ENCODE measurements at places on chromosomes 3 and 15.

- DNase-seq, result no peak
Observed at GRCh38 chr15:43276563-43277200, 10.0 kb upstream of the TGM5 start.

GRCh38 chr3:84960581-84960980 lies 1.8 kb downstream of the CADM2 start:
- peak; percentile 47 for DNase-seq

- DNase-seq, result no peak
Observed at GRCh38 chr3:165636684-165637015, 200.6 kb downstream of the BCHE start.

DNA sequence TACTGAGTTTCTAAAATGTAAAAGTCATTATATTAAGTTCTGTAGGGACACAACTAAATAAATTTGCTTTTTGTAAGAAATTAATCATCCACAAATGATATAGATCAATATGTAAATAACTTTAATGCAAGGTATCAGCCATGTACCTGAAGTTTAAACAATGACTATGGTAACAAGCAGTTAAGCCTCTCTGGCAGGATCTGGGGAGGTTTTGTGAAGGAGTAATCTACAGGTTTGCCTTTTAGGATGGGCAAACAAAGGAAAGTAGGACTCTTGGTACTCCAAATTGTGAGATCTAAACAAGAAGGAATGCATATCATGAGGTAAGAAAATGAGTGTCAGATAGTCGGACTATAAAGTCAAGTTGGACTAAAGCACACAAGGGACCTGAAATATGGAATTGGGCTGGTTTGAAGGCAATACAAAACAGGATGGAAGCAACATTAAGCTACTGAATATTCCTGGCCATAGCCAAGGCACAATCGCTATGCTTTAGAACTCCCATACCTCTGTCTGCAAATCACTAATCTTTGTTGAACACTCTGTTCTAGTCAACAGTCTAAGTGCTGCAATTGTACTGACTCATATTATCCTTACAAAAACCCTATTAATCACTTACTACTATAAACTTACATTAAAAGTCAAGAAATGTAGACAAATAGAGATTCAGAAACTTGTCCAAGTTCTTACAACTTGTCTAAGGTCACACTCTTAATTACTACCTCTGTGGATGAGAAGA lies 412.8 kb downstream of the DIPK2A start:
- DNase-seq, result peak; percentile 4

DNA sequence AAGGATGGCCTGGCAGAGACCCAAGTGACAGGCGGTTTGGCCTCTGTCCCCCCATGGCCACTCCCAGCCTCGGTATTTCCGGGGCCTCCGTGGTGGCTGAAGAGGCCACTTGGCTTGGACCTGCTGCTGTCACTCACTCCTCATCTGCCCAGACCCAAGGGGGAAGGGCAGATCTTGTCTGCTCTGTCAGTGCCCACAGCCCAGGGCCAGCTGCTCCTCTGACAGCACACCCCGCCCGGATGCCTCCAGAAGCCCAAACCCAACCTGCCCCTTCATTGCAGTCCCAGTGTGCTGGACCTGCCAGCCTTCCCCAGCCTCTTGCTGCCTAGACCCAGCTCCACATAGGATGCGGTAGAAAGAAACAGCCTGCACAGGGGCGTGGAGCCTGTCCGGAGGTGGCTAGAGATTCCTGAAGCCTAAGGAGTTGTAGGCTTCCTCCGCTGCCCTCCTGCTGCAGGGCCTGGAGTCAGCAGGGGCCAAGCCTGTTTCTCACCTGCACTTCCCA lies 52.0 kb downstream of the MAGEF1 start:
- DNase-seq, result peak; percentile 31

DNA sequence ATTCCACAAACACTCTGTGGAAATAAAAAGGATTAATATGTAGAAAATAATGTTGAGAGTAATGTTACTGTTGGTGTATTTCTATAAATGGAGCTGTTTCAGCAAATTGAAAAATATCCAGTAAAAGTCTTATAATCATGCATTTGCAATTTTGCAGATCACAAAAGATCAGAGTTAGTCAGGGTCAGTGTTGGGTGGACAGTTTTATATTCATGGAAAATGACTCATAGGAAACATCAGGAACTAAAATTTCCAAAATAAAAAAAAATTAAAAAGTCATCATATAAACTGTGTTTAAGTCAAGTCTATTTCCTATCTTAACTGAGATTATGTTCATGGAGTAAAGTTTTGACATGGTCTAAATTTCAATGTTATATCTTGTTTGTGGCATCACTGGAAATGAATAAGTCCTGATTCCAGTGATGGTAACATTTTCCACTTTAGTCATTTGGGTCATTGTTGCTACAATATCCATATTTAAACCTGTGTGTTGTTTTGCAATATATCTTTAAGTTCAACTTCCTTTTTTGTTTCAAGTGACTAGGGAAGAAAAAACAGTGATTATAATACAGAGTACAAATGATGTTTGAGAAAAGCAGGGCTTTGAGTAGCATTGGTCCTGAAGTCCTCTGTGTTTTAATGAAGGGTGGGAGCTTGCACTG lies 37.8 kb downstream of the MITF start:
- no peak for DNase-seq

- peak; percentile 52 for DNase-seq
Observed at GRCh38 chr3:181230258-181230657, 240.7 kb upstream of the DNAJC19 start.

DNA sequence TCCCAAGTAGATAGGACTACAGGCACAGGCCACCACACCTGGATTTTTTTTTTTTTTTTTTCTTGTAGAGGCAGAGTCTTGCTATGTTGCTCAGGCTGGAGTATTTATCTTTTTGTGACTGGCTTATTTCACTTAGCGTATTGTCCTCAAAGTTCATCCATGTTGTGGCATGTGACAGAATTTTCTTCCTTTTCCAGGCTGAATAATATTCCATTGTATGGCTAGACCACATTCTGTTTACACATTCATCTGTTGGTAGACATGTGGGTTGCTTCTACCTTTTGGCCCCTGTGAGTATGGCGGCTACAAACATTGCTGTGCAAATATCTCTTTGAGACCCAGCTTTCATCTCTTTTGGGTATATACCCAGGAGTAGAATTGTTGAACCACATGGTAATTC lies 160.2 kb upstream of the SMAD3 start:
- DNase-seq, result no peak

DNA sequence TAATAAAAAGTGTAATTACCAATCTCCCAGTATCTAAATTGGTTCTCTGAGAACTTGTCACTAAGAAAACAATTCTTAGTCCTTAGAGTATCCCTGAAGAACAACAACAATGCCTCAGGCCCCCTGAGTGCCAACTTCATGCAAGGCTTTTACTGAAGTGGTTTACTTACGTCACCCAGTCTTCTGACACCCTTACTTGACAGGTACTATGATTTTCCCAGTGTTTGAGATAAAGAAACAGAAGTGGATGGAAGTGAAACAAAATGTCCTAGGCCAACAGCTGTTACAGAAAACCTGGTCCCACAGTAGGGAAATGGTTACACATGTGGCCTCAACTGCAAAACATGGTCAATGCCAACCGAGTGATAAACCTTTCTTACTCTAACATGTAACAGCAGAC lies 331.1 kb downstream of the FOXP1 start:
- DNase-seq, result no peak

GRCh38 chr3:58725326-58725853 lies 58.8 kb upstream of the FAM3D start:
- no peak for DNase-seq

DNA sequence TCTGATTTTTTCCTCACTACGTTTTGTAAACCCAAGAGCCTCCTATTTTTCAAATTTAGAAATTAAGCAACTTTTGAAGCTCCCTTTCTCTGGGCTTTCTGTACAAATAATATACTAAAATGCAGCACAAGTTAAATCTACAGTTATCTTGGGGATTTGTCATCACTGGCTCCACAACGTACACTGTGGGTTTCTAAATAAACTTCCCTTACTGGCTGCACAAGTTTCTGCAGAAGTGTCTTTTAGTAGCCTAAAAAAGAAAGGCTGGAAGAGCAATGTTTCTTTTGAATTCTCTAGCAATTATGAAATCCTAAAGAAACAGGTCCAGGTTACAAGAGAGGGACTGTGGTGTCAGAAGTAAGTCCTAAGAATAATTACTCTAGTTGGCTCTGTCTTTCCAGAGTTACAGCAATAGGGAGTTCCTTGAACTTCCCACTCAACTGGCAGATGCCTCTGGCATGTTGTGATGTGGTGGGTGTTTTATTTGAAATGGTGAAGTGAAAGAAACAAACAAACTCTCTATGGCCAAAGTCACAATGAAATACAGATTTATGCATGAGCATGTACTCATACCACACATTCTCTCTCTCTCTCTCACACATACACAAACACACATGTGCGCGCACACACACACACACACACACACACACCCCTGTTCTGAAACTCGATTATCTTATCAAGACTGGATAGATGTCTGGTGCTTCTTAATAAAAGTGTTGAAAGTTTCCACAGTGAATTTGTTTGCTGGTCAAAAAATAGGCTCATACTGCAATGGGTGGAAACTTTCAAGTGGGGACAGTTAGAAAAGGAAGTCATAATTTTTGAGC lies 198.2 kb downstream of the SSR3 start:
- DNase-seq, result no peak

- no peak for DNase-seq
Observed at GRCh38 chr3:64109438-64109837, 86.1 kb upstream of the PSMD6 start.

DNA sequence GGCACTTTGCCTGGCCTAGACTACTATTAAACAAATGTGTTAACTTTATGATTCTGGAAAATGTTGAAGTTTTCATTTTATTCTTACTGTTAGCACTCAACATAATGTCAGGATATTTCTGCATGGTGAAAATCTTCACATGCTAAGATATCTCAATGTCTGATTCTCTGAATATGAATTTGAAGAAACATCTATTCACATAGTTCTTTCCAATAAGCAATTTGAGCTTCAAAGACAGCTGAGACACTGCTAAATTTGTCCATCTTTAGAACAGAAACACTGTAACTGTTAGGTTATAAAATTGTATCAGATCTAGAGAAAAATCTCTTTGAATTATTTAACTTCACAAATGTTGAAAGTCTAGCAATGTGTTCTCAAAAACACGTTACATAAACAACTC lies 970.2 kb downstream of the PLOD2 start:
- no peak for DNase-seq

- DNase-seq, result no peak
Observed at GRCh38 chr3:190983875-190984274, 121.4 kb upstream of the GMNC start.

- DNase-seq, result no peak
Observed at GRCh38 chr3:17793542-17794195, 51.2 kb upstream of the TBC1D5 start.

- DNase-seq, result no peak
Observed at GRCh38 chr3:38574411-38575278, 74.8 kb downstream of the SCN5A start.

DNA sequence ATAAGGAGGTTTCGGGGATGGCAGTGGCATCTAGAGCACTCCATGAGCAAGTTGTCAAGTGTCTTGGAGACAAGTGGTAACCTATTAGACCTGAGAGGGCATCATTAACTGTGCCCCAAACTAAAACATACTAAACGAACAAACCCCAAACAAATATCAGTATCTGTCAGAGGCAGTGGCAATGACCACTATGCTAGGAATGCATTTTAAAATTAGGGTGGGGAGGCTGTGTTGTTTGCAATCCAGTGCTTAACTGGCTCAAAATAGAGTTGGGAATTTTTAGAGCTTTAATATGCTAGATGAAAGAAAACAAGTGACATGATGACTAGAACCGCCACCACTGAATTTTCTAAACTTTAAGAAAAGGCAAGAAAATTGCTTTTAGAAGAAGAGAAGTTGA lies 51.8 kb upstream of the TPRG1 start:
- no peak for DNase-seq

- DNase-seq, result no peak
Observed at GRCh38 chr3:34011171-34012101, 213.0 kb downstream of the PDCD6IP start.

GRCh38 chr3:122793568-122794416 lies at the start of gene HSPBAP1:
HSPBAP1 (minus strand) TSS chr3:122793831; CDS start chr3:122793680, 151 bp downstream.
- peak; percentile 98 for DNase-seq

DNA sequence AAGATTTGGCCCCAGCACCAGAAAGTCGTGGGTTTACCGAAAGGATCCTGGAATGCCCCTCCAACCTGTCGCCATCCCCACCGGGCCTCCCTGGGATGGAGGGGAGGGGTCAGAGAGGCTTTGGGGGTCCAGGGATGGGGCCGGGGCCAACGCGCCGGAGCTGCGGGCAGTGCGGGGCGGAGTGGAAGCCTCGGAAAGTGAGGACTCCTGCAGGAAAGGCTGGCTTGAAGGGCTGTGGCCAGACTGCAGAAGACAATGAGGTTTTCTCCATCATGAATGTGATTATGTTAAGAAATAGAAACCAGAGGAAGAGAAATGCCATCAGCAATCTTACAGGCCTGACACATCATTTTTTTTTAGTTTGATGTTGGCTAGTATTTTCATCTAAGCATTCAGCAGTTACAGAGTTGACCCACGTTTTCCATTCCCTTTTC lies 738 bp downstream of the YEATS2 start:
- peak; percentile 62 for DNase-seq

- DNase-seq, result no peak
Observed at GRCh38 chr3:194654443-194654842, 17.5 kb downstream of the LSG1 start.

DNA sequence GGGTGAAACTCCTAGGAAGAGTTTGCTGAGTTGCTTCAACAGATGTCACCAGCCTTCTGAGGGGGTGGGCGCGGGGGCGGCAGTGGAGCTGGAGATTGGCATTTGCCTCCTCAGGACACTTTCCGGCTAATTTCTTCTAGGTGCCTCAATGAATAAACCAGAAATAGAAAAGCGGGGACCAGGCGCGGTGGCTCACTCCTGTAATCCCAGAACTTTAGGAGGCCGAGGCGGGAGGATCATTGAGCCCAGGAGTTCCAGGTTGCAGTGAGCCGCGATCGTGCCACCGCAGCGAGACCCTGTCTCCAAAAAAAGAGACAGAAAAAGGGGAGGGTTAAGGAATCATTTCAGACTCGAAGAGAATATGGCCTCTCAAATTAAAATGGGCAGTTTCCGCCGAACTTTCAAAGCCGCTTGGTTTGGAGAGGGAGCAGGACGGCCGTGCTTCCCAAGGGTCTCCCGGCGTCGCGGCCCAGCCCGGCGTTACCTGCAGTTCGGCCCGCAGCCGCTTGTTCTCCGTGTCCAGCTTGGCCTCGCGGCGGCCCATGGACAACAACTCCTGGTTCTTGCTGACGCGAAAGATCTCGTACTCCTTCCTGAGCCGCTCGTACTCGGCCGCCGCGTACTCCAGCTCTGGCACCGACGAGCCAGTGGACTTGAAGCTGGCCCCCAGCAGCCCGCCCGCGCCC lies 587 bp downstream of the NPHP3 start:
- DNase-seq, result peak; percentile 82

- peak; percentile 35 for DNase-seq
Observed at GRCh38 chr3:183400352-183400751, 28.1 kb downstream of the MCF2L2 start.
